Stimulated activated CD4-positive, alpha-beta T cell treated with anti-CD3 and anti-CD28 coated beads, Interleukin-1b, Interleukin-23, amount 100 ng/mL, for 4 hours (primary cell): ENCODE measurements at places on chromosomes 1 and 21.
A peak's percentile ranks its signal among the peaks of the same experiment; 100 is the strongest.

DNA sequence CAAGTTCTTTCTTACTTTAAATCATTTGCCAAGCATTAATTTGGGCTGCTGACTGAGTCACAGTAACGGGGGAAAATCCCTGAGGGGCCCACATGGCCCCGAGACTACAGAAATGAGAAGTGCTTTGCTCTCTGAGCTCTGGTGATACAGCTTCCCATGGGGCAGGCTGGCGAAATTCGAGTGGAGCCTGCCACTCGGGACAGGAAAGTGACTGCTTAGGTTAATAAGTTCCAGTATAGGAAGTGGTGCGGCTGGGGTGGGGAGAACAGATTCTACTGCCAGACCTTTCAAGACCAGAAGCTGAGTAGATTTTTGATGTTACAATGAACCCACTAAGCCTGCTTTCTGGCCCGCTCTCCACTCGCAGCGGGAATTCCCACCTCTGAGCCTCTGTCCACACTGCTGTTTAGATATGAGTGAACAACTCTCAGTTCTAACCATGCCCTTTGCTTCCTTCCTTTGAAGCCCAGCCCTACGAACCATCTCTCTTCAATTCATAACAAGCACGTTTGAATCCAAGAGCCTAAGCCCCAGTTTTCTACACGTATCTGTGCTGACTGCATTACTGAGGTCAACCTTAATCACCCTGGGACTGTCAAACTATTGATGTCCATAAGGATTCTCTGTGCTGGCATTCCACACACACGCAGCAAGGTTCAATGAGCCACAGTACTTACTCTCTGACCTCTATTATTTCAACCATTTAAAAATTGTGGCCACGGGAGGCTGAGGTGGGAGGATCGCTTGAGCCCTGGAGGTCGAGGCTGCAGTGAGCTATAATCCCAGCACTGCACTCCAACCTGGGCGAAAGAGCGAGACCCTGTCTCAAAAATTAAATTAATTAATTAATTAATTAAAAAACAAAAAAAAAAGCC, 9.6 kb downstream of the ZBTB17 start:
- peak; percentile 64 for DNase-seq

DNA sequence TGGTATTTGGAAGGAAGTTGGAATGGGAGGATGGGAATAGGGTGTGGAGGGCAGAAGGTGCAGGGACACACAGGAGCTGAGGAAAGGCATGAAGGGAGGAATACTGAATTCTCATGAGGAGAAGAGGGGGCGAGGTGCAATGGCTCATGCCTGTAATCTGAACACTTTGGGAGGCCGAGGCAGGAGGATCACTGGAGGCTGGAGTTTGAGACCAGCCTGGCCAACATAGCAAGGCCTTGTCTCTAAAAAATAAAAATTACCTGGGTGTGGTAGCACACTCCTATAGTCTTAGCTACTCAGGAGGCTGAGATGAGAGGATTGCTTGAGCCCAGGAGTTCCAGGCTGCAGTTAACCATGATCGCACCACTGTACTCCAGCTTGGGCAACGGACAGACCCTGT, 117.3 kb downstream of the DTL start:
- DNase-seq, result no peak

DNA sequence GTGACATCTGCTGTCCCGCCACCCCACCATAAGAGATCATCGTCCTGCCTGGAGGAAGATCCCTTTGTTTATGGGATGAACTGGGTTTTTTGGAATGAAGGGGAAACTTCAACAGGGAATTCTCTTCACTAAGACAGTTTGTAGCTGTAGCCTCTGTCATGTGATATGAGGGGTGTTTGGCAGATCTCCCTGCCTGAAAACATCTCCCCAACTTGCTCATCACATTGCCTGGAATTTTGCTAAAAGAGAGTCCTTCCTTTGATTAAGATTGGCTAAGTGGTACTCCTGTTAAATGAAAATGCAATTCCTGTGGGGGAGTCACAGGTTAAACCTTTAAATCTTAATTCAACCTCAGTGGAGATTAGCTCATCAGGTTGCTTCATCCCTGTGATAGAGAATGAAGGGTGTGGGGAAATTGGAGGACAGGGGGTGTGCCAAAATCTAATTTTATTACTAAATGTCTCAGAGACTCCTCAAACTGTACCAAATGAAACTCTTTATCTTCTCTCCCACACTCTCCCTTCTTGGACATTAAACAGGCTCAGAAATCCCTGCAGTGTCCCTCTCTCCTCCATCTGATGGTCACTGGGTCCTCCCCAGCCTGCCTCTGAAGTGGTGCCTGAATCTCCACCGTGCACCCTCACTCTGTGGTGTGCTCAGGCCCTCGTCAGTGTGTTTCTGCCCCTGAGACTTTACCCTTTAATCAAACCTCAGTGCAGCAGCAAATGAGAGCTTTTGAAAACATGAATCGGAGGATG, 54.8 kb downstream of the IER5 start:
- DNase-seq, result no peak

DNA sequence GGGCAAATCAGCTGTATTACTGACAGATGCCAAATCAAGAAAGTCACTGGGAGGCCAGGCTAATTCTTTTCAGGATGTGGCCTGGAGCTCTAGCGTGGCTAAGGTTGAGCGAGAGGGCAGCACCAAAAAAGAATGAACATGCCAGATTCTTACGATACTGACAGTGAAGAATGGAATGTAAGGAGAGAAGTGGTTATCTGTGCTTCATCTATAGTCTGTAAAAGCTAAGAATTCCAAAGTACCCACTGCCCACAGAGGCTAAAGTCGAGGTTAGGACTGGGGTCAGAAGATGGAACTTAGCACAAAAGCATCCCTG, 32.7 kb downstream of the TFAP2E start:
- DNase-seq, result no peak

- no peak for DNase-seq
Measured at GRCh38 chr1:244952940-244953339, 88.6 kb upstream of the HNRNPU start.

- no peak for DNase-seq
Measured at GRCh38 chr21:25577424-25578055, 29.7 kb downstream of the MRPL39 start.

DNA sequence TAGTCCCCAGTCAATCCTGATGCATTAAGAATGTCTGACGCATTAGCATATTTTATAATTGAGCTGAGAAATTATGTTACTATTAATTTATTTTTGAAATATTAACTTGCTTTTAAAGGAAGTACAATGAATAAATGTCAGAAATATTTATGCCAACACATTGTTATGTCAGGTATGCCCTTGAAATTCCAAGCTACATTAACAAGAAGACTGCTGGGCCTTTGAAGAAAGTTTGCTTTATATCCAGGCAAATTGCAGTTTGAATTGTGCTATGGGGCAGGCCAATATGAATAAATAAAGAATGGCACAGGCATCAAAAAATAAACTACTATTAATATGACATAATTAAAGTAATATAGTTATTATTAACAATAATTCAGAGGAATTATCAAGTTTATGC, 1391.3 kb downstream of the PLA2G4A start:
- no peak for DNase-seq

- peak; percentile 94 for DNase-seq
Measured at GRCh38 chr1:40373323-40374283, at the start of gene SMAP2. Gene SMAP2 (plus strand): TSS chr1:40373727. CDS start chr1:40374121, 394 bp downstream.

DNA sequence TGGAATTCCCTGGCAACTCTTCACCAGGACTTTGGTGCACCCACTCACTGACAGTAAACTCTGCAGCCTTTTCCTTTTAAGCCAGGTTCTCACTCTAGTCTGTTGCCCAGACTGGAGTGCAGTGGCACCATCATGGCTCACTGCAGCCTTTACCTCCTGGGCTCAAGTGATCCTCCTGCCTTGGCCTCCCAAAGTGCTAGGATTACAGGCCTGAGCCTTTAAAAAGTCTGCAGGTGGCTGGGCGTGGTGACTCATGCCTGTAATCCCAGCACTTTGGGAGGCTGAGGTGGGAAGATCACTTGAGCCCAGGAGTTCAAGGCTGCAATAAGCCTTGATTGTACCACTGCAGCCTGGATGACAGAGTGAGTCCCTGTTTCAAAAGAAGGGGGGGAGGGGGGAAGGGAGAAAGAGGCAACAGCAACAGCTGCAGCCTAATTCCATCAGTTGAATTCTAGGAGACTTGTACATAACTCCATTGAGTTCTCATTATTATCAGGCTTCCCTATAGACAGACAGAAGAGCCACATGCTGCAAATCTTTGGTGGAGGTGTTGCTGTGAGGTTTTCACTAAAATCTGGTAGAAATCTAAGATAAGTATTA, 8.1 kb upstream of the HNRNPR start:
- DNase-seq, result no peak

- no peak for DNase-seq
Measured at GRCh38 chr1:41812453-41812852, 106.3 kb downstream of the HIVEP3 start.

DNA sequence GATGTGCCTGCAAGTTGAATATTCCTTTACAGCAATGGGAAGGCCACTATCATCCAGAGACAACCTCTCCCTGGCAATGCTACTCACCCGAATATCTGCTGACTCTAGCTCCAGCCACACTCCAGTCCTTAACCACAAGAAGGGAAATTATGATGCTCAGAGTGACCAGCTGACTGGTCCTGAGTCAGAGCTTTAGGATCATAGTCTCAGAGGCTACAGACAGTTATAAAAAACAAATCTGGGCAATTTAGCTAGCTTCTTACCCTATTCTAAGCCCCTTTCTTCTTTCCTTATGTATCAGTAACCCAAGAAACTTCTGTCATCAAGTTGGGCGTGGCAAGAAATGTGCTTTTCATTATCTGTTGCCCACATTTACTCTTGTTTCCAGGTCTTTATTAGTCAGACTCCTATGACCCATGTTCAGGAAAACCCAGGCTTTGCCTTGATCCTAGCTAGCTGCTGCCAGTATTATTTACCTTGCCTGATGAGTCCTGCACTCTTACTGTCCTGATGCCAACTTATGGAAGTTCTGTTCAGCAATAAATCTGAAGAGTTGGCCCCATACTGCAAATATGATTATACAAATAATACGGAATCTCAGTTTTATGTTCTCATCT, 207.0 kb downstream of the TTLL7 start:
- DNase-seq, result no peak

- no peak for DNase-seq
Measured at GRCh38 chr1:208036106-208036808, 125.3 kb upstream of the CD34 start.

DNA sequence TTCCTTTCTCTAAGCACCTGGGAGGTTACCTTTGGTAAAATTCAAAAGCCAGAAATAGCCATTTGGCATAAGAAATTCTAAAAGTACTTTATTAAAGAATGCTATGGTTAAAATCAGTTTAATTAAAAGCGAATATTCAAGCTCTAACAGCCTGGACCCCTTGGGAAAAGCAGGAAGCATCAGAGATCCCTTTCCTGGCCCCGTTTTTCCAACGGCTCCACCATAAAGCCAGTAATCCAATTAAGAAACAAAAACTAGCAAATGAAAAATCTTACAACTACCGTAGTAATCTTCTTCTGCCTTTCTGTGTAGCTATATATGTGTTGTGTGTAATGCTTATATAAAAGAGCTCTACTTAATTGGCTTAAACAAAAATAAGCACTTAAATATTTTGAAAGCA, 33.5 kb upstream of the NEK2 start:
- no peak for DNase-seq

DNA sequence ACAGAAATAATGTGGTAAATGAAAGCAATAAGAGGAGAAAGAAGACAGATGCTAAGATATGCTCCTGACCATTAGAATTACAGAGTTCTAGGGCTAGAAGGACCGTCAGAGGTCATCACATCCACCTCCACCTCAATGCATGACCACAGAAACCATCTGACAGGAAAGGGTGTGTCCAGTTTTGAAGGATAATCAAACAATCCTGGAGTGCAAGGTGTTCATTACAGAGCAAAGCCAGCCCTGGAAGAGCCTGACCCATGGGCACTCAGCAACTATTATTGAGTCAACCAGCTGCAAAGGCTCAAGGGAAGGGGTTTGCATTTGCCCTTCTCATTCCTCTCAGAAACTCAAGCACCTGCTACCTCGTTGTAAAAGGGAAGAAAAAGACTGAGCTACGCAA, 46.4 kb downstream of the TOR1AIP2 start:
- DNase-seq, result no peak

- no peak for DNase-seq
Measured at GRCh38 chr1:12435639-12436344, 182.2 kb downstream of the DHRS3 start.

GRCh38 chr1:32742956-32743355, 40.4 kb upstream of the SYNC start:
- DNase-seq, result no peak

- peak; percentile 31 for DNase-seq
Measured at GRCh38 chr1:15345705-15346345, 63.9 kb upstream of the EFHD2 start.

GRCh38 chr1:220056374-220056773, 10.1 kb upstream of the EPRS1 start:
- DNase-seq, result no peak

- DNase-seq, result no peak
Measured at GRCh38 chr1:115211071-115211745, 121.9 kb upstream of the TSPAN2 start.

GRCh38 chr1:41613689-41614574, 129.4 kb upstream of the EDN2 start:
- no peak for DNase-seq

DNA sequence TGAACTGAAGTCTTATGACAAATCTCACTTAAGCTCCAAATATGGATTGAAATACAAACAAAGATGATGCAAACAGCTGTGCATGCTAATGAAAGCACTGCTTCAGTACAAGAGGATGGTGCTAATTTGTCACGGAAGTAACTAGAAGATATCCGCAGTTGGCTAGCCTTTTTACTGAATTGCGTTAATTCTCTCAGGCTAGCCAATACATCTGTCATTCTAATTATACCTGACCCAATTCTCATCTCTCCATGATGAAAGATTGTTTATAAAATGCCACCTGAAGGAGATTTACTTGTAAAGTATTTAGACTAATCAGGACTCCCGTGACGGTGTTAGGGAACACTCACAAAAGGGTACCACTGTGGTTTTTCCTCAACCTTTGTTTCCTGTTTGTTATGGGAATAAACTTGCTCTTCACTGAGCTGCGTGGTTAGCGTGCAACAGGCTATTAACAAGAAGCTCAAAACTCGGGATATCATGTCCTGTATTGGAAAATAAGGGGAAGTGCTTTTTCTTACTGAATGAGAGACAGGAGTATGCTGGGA, 162.5 kb downstream of the APP start:
- DNase-seq, result no peak

DNA sequence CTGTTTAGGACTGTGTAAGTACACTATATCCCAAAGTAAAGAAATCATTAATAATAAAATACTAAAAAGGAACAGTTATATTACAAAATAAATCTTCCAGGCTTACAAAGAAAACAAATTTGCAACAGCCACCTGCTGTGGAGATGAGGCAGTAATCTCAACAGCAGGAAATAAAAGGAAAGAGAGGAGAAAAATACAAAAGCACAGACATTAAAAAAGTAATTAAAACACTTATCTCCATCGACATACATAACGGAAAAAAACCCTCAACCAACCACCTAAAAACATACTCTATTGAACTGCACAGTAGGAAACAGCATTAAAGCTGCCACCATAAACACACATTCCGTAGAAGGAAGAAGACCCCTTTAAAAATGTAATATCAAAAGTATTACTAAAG, 317.6 kb downstream of the DPYD start:
- no peak for DNase-seq

- DNase-seq, result no peak
Measured at GRCh38 chr1:212853658-212854057, 4.4 kb upstream of the FLVCR1 start.

- no peak for DNase-seq
Measured at GRCh38 chr21:31279986-31280385, 64.1 kb downstream of the TIAM1 start.
